ENCODE measurements at places on chromosomes 2 and 18. TPM values are rescaled to one million over a fixed set of nuclear protein-coding genes. Genes with fewer than 3 reads are reported as not detected.

DNA sequence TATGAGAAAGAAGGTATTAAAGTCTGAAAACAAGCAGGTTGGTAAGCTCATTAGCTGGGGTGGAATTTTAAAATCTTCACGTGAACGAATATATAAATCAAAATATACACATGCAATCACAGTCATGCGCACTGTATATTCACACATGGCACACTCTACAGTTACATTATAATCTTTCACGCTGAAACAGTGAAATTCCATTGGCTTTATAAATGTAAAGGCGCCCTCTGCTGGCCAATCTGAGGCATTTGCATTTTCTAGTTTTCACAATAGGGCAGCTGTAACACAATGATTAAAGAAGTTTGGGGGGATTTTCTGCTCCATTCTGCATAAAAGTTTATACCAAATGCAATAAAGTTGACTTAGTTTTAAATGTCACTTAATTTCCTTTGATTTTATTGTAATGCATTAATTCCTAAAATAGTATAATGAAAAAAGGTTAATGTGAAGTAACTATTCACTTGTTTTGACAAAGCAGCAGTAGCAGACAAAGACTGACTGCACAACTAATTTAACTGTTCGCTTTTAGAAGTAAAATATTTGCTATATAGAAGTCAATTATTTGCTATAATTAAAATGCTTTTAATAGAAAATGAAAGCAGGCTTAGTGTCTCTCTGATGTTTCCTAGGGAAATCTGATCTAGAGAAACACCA is 17.2 kb downstream of the IFIH1 start:
- no peak for DNase-seq

DNA sequence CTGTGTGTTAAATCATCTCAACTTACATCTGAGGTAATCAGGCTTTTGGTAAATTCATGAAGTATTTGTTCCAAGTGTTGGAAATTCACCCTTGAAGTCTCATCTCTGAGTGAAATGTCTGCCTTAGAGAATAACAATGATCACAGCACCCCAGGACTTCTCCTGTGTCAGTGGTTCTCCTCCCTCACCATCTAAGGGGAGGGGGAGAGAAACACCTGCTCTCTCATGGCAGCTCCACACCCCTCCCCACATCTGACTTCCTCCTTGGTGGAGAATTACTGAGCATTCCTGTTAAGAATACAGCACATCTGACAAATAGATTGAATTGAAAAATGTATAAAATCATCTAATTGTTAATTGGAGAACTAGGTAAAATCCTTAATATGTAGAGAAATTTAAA is 532.1 kb downstream of the RNF144A start:
- no peak for DNase-seq

Gene C2orf92
- 14.4 TPM for total RNA-seq

Gene GNLY
- total RNA-seq, result 18.5 TPM

DNA sequence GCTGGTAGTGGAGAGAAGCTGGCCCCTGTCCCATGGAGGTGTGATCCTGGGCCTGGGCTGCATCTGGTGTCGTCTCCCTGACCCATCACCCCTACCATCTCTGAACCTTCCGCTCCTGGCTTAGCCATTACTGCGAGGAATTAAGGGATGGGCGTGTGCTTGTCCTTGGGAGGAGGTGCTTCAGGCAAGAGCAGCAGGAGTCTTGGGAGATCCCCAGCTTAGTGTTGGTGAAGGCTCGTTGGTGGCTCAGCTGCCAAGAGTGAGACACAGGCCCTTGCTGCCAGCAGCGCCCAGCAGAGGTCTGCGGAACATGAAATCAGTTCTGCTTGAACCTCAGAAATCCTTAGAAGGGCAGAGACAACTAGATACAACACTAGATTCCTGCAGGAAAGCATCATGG is 59.9 kb upstream of the TGFA start:
- no peak for DNase-seq

DNA sequence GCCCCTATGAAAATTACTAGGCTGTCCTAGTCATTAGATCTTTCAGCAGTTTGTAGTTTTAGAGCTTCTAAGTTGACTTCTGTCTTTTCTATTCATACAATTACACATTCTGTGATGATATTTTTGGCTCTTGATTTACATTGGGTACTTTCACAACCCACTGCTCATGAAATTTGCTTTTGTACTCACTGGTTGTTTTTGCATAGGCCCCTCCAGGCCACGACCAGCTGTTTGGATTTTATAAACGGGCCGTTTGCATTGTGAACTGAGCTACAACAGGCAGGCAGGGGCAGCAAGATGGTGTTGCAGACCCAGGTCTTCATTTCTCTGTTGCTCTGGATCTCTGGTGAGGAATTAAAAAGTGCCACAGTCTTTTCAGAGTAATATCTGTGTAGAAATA is 193.8 kb downstream of the RPIA start:
- no peak for DNase-seq
